ENCODE measurements at places on chromosomes 4 and X.

DNA sequence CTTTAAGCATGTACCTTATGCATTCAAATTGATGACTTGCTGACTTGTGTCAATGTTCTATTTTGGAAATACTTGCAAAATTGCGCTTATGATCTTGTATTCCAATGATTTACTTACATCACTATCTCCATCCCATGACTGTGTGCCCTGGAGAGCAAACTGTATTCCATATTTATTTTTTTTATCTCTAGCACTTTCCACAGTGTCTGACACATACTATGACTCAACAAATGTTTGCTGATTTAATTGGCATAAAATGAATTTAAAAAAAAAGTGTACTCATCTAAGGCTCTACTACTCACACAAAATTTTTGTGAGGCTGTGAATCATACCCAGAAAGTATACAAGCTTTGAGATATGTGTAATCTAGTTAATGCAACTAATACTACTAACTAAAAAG, 1066.8 kb upstream of the ADGRL3 start:
- no peak for DNase-seq

DNA sequence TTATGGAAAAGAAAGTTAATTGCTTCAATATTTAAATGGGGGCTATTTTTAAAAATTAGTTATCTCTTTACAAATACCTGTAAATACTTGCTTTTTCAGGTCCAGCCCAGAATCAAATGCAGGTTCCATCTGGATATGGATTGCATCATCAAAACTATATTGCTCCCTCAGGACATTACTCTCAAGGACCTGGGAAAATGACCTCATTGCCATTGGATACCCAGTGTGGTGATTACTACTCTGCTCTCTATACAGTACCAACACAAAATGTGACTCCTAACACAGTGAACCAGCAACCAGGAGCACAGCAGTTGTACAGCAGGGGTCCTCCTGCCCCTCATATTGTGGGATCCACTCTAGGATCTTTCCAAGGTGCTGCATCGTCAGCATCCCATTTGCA, 29.2 kb downstream of the SEC24B start:
- DNase-seq = no peak

- no peak for DNase-seq
These were observed 98.8 kb upstream of the EGFL6 start for GRCh38 chrX:13470685-13470977.

- no peak for DNase-seq
These were observed 95.5 kb upstream of the MSX1 start for GRCh38 chr4:4763822-4764557.

GRCh38 chr4:164937576-164938270, 39.7 kb downstream of the TRIM61 start:
- no peak for DNase-seq

GRCh38 chr4:1872870-1873269, 1.7 kb downstream of the NSD2 start:
- no peak for DNase-seq

- DNase-seq = no peak
These were observed 49.5 kb downstream of the USP53 start for GRCh38 chr4:119261986-119262385.

GRCh38 chrX:121365572-121366161, 318.3 kb downstream of the GLUD2 start:
- DNase-seq = no peak

DNA sequence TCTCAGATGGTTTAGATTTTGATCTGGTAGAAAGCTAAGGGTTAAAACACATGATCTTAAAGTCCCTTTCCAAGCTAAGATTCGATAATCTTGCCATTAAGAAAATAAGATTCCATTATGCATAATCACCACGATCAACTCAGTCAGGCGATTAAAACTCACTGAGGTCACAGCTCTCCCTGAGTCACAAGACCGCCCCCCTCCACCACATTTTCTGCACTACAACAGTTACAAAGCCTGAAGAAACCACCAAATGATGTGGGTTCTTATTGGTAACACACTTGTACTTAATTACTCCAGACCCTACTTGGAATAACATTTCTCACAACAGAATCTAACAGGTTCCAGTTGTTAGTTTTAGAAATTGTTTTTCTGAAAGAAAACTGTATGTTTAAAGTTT, 62.8 kb downstream of the SH3KBP1 start:
- DNase-seq = no peak

DNA sequence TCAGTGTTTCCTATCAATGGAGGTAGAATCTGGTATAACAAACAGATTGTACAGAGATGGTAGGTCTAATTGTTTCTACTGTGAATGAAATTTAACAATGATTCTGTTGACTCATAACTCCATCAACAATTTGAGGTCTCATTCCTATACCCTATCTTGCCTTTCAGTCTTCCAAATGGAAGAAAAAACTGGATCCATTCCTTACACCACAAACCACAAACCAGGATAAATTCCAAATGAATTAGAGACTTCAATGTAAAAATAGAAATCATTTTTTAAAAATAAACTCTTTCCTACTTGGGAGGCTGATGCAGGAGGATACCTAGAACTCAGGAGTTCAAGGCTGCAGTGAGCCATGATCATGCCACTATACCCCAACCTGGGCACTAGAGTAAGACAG, 114.4 kb upstream of the WDR44 start:
- no peak for DNase-seq

- no peak for DNase-seq
These were observed 97.7 kb upstream of the RBPJ start for GRCh38 chr4:26223155-26223554.

GRCh38 chrX:71938371-71938770, 27.7 kb downstream of the NHSL2 start:
- no peak for DNase-seq

GRCh38 chrX:17878028-17878670, 17.1 kb upstream of the RAI2 start:
- no peak for DNase-seq

GRCh38 chrX:117985241-117985640, 131.4 kb downstream of the KLHL13 start:
- no peak for DNase-seq

DNA sequence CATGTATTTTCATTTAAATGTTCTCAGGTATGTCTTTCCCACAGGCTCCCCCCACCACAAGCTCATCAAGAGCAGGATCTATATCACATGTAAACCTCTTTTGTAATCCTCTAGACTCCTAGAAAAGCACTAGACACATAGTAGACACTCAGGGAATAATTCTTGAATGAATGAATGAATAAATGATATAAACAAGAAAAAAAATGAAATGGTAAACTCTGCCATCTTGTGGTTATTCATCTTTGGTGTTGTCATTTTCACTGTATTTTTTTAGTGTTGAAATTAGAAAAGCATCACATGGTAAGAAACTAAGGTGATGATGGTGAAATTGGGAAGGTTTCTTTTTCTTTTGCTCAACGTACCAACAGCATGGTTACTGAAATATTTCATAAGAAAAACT, 34.2 kb upstream of the C1GALT1C1 start:
- DNase-seq = no peak

DNA sequence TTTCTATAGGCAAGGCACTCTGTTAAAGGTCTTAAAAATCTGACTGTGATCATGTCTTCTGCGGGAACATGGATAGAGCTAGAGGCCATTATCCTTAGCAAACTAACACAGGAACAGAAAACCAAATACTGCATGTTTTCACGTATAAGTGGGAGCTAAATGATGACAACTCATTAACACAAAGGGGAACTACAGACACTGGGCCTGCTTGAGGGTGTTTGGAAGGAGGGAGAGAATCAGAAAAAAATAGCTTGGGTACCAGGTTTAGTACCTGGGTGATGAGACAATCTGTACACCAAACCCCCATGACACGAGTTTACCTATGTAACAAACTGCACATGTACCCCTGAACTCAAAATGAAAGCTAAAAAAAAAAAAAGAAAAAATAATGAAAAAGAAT, 12.1 kb downstream of the SLC7A11 start:
- DNase-seq = no peak

DNA sequence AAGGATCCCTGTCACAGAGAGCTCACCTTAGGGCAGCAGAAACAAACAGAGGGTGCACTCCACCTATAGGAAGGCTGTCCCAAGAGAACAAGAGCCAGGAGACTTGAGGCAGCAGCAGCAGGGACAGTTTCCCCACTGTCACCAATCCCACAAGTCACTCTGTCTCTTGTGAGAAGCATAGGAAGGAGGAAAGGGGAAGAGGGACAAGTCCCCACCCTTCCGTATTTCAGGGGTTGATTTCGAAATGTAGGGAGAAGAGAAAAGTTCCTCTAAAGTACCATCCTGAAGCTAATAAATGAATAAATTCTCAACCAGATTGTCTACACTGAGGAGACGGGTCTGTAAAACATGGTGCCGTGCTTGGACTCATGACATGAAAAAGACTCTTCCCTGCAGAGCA, 9.5 kb upstream of the TLR8 start:
- no peak for DNase-seq

- no peak for DNase-seq
These were observed 745.4 kb downstream of the TECRL start for GRCh38 chr4:63663870-63664269.

GRCh38 chr4:112502871-112503270, 13.1 kb downstream of the NEUROG2 start:
- no peak for DNase-seq

- DNase-seq = no peak
These were observed 53.9 kb downstream of the CPZ start for GRCh38 chr4:8646296-8647093.

GRCh38 chrX:68462653-68463052, 29.4 kb upstream of the OPHN1 start:
- peak; percentile 7 for DNase-seq

- DNase-seq = no peak
These were observed 443.7 kb upstream of the ATOH1 start for GRCh38 chr4:93384887-93385286.

- no peak for DNase-seq
These were observed 35.2 kb downstream of the PCDH7 start for GRCh38 chr4:30755346-30755745.

GRCh38 chr4:158724637-158725036, 1.4 kb upstream of the PPID start:
- no peak for DNase-seq

- no peak for DNase-seq
These were observed 954.3 kb downstream of the PCDH7 start for GRCh38 chr4:31674313-31674947.

DNA sequence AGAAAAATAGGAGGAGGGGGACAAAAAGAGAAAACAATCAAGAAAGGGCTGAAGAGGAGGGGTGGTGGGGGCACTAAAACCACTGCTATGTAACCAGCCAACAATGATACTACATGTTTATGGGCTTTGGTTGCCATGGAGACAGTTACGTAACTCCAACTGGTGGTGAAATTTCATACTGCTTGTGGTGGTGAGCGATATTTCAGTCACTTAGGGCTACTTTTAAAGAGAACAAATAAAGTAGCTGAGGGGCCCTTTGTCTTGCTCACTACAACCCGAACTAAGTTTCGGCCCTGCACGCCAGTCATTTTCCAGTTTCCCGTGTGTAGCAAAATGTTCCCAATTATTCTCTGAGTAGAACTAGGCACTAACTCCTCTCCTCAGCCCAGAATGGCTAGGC, 275.2 kb upstream of the EDA2R start:
- no peak for DNase-seq

GRCh38 chr4:52659722-52660261, 691 bp upstream of the USP46 start:
- no peak for DNase-seq

DNA sequence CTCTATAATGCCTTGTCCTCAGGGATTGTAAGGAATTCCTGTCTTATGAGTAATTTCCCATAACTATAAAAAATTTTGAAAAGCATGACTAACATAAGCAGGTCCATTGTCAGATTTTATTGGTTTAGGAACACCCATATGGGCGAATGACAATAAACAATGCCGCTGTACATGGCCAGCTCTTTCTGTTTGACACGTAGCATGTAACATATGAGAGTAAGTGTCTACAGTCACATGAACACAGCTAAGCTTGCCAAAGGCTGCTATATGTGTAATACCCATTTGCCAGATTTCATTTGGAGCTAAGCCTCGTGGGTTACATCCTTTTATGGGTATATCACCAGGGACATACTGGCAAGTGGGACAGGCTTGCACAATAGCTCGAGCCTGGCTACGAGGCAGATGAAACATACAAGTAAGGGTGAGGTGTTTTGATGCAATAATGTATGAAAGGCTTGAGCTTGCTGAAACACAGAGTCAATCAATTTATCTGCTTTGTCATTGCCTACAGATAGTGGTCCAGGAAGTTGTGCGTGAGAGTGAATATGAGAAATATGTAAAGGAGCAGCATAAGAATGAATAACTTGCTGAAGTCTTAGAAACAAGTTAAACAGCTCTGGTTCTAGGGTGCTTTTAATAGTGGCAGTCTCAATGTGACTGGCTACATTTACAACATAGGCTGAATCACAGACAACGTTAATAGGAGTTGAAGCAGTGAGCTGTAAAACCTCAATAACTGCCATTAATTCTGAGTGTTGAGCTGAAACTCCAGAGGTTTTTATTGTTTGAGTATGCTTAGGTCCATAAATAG, 67.4 kb upstream of the UGT2B10 start:
- no peak for DNase-seq

DNA sequence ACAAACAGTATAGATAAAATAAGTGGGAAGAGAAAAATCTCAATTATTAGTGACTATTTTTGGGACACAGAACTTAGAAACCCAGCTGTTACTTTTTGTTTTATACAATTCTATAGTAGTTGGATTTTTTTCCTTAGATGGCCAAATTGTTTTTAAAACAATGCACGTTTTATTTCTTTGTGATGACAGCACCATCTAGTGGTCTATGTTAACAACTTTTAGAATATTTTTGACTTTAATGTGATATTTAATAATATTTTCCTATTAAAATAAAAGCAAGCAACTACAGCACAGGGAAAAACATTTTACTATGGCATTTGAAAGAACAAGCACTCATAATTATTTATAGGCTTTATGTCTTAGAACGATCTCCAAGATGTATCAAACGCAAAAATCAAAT, 5.6 kb upstream of the SMIM31 start:
- no peak for DNase-seq

DNA sequence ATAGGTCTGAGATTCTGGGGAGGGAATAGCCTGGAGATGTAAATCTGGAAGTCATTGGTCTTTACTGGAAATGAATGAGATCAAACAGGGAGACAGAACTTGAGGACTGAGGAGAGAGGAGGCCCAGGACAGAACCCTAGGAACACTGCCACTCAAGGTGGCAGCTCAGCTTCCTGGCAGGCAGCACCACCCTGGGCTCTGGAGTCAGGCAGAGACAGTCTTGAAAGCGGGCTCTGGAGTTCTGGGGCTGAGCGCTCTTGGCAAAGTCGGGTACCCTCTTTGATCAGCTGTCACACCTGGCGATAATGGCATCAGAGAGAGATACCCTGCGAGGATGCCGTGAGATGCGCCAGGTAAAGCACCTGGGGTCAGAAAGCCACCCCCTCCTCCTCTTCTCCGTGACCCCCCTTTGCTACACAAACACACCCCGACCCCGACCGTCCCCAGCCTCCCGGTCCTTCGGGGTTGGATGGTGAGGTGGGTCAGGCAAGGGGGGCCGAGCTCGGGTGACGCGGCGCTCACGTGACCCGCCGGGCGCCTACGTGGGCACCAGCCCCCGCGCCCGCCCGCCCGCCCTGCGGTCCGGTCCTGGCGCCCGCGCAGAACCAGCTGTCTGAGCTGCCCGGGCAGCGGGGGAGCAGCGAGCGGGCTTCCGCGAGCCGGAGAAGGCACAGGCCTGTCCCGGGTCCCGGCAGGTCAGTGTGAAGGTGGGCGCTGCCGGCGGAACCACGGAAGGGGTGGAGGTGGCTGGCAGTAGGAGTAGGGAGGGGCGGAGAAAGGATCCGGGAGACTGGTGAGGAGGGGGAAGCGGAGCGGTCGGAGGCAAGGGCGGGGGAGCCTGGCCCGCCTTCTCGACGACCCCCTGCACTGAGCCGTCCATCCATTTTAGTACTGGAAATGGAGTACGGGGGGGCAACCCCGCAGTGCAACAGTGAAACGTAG, at the start of gene TCEAL3:
Gene TCEAL3, plus strand, starts transcription at position 600 of the 942 bp plus-strand sequence. CDS start 1,102 bp downstream, outside the sequence.
- DNase-seq = no peak
